ENCODE measurements at places on chromosomes 7 and 10.

DNA sequence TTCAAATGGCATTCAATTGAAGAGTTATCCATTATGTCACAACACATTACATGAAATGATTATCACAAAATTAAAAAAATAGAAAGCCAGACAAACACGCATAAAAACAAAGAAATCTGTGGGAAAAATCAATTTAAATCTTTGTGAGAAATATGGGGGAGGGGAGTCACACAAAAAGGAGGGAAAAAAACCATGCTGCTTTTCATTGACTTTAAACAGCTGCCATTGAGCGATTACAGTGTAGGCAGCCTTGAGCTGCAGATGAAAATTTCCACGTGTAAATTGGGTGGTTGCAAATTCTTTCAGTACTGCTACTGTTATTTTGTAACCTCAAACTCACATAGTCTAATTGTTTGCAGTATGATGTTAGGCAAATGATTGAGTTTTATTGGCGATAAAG is 889.9 kb upstream of the PHF14 start:
- DNase-seq, result no peak

DNA sequence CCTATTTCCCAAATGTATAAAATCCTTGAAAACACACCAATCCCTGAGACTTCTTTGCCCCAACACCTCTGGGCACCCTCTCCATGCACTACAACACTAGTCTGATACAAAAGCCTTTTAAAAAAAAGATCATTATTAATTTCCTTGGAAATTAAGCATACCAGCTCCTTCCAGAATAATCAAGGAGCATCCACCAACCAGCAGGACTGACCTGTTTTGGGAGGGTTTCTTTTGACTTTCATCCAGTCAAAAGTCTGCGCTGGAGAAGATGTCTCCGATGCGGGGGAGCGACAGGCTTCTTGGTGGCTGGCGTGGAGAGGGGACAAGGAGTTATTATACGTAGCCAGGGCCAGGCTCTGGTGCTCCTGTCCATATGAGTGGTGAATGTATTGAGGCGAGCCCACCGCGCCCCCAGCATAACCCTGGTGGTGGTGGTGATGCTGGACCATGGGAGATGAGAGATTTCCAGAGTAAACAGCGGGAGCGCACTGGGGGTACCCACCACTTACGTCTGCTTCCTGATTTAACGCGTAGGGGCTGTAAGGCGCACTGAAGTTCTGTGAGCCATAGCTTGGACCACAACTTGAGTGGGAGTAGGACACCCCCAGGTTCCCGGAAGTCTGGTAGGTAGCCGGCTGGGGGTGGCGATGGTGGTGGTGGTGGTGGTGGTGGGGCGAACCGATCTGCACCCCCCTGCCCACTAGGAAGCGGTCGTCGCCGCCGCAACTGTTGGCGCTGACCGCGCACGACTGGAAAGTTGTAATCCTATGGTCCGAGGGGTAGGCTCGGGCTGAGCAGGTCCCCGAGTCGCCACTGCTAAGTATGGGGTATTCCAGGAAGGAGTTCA is 527 bp downstream of the HOXA1 start:
- no peak for DNase-seq

GRCh38 chr7:154837622-154838021 is 165.3 kb downstream of the PAXIP1 start:
- no peak for DNase-seq

GRCh38 chr10:1216574-1217236 is 160.5 kb downstream of the WDR37 start:
- DNase-seq, result no peak

All from sciatic nerve (tissue), 2 donors.